Activated CD8-positive, alpha-beta memory T cell treated with anti-CD3 and anti-CD28 coated beads for 24 hours (primary cell): ENCODE measurements at places on chromosomes 7 and 10.

DNA sequence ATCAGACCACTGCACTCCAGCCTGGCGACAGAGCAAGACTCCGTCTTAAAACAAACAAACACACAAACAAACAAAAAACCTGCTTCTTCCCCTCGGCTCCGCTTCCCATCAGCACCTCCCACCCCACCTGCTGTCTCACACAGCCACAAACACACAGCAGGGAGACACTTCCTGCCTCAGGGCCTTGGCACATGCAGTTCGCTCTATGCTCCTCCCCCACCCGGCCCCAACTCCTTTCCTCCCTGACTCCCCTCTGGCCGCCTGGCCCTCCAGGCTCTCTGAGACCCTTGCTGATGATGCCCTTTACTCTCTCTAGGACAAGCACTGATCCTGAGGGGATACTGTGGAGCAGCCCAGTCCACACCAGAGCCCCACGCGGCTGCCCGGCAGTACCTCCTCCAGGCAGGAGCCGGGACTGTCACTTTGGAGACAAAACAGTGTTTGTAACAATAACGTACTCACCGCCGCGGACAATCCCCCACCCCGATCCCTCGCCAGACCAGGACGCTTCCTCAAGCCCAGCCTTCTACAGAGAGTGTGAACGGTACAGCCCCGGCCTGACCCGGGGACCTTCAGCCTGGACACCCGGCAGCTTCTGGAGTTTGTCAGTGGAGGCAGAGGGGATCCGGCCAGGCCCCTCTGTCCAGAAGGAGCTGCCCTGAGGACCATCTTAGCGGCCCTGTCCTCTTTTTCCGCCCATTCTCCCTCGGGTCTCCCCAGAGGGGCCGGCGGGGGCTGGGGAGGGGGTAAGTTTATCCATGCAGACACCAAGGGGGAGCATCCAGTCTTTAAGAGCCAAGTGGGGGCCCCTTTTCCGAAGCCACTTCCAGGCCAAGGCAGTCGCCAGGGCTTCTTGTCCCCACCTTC is 50.0 kb upstream of the GTF2IRD1 start:
- no peak for DNase-seq

DNA sequence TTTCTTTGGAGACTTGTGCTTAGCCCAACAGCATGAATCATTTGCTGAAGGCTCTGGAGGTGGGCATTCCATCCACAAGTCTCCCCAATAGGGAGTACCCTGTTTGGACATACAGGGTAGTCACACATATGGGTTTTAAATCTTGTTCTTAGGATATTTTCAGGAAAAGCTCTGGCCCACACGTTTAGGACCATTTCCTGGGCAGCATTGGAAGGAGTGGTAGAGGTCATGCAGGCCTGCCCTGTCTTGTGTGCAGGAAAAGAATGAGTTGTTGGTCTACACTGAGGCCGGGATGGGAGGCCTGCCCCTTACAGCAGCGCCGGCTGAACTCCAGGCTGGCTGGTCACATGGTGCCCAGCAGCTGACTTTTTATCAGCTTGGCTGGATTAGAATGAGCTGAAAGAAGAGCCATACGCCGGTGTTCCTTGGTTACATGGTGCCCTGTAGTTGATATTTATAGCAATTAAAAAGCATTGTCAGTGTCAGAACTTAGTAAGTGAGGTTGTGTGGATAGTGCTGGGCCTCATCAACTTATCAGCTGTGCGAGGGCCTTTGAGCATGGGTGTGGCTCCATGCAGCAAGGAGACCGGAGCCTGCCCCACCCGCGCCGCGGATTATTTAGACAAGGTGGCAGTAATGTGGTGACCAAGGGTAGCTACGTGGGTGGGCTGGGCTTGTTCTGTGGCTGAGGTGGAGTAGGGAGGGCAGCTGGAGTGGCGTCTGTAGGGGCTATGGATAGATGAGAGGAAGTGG is 28.6 kb downstream of the OGDH start:
- DNase-seq, result no peak

DNA sequence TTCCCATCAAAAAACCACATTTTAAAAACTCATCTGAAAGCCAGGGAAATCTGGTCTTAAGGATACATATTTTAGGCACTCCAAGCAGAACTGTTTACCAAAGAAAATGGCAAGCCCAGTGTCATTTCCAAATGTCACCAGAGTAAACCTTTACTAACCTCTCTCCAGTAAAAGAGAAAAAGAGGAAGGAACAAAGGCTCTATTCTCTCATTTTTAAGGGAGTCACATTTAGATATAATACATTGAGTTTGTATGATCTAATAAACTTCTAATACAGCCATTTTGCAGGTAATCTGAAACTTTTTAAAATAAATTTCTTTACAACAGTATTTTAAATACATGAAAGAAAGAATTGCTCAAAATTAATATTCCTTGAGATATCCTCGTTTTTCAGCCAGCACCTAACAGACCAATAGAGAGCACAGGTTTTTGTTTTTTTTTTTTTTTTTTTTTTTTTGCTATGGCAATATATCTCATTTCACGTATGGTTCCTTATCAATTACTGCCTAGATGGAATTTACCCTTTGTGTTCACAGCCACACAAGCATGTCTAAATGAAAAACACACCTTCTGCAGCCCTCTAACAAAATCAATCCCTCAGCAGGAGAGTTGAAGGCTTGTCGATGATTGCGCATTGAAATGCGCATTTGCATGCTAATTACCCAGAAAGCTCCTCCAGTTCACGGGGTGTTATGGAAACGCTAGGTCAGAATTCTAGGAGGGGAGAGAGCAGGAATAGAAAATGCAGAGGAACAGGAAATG is 39.8 kb upstream of the MSRB2 start:
- no peak for DNase-seq

DNA sequence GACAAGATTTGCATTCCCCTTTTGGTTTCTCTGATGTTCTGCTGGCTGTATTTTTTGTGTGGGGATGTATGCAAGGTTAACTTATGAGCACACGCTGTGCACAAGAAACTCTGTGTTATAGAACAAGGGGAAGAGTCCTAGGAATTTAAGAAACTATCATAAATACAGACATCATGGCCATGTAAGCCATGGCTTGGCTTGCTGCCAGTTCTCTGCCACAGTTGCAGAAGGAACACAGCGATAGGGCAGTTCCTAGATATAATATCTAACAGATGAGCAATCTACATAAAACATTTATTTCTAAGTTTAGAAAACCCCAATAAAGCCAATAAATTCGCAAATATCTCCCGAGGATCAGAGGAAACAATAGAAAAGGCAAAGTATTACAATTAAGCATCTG is 153.3 kb downstream of the LRRTM3 start:
- no peak for DNase-seq

DNA sequence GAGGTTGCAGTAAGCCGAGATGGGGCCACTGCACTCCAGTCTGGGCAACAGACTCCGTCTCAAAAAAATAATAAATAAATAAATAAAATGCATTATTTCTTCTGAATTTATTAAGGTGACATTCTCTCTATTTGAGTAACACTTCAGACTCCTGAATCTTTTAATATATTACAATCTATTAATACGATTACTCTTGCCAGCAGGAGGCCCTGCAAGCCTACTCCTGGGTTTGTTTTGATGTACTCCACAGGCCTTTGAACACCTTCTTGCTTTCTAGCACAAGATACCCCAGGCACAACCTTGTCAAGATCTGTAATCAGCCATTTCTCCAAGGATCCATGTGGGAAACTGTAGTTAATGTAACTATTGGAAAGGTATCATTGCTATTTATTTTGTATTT is 63.5 kb downstream of the COBL start:
- no peak for DNase-seq

DNA sequence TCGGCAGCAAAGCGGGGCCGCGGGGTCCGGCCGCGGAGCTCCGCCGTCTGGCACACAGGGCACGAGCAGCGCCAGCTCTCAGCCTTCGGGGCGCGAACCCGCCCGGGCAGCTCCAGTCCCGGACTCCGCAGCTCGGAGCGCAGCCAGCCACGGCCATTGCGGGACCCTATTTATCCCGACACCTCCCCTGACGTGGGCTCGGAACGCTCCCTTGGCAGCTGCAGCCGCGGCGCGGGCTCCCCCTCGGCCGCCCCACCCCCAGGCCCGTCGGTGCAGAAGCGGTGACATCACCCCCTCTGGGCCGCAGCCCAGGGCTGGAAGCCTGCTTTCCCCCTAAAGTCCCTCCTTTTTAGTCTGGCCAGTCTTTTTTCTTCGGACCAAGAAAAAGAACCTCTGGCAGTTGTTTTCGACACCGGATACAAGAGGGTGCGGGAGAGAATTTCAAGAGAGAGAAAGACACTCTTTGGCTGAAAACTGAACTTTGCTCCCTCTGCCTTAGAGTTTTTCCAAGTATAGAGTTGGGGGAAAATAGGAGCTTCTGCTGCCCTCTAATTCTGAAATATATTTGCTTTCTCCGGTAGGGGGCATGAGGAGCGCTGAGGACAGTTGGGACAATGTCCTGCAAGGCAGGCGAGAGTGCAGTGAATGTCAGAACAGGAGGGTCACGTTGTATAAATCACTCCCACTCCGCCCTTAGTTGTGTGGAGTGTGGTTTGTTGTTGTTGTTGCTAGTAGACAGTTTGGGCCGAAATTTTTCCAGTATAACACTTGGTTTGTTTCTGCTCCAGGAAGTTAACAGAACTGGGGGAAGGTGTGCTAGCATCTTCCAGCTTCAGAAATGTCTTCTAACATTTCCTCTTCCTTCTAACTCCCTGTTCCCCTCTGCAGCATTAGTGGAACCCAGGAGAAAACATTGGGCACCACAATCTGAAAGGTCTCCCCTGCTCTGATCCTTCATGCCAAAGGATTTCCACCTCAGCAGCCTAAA is at the start of gene SFRP4:
SFRP4 (minus strand) TSS at position 145 of the 988 bp plus-strand sequence. CDS start 280 bp downstream, outside the sequence.
- DNase-seq, result no peak

DNA sequence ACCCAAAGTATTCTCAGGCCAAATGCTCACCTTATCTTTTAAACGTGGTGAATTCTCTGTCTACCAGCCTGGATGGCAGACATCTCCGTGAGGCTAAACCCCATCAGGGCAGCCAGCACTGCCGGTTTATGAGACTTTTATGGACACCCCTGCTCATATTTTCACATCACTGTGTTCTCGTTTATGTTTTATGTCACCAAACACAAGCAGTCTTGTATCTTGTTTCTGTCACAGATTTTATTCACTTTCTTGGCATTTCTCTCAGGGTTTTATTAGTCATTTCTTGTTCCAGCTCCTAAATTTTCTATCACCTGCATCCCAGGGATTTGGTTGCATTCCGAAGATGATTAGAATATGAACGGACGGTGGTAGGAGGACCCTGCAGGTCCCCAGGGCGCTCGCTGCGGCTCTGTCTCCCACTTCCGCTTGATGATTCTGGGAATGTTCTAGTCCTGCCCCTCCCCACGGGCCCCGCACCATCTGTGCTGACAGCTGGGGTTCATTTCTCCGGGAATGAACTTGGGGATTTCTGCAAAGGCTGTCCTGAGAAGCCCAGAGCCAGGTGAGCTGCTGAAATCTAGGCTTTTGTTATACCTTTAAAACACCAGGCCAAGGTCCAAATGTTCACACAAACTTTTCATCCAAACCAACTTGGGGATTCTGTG is 217.6 kb downstream of the GFRA1 start:
- no peak for DNase-seq

- no peak for DNase-seq
Observed at GRCh38 chr7:18890134-18890533, 227.3 kb downstream of the TWIST1 start.

- DNase-seq, result no peak
Observed at GRCh38 chr7:99193527-99194220, 14.2 kb downstream of the KPNA7 start.

- DNase-seq, result no peak
Observed at GRCh38 chr10:623014-623413, 66.5 kb downstream of the DIP2C start.

- no peak for DNase-seq
Observed at GRCh38 chr10:126013489-126014281, 117.3 kb downstream of the FANK1 start.

DNA sequence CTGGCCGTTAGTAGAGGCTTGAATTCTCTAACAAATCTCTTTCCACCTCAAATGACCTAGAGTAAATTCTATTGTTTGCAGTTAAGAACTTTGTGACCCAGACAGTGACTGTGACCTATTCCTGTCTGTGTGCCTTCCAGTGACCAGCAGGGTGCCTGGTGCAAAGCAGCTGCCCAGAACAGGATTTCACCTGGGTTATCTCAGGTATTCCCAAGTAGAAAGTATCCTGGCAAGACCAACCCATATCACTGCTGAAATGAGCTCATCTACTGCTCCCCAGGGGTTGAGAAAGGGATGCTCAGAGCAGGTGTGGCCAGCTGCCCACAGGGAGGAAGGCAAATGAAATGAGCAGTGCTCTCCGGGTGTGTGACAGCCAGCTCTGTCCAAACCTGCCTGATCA is 2.1 kb upstream of the MSMB start:
- DNase-seq, result no peak

GRCh38 chr7:24417526-24418120 is 133.6 kb downstream of the NPY start:
- no peak for DNase-seq

DNA sequence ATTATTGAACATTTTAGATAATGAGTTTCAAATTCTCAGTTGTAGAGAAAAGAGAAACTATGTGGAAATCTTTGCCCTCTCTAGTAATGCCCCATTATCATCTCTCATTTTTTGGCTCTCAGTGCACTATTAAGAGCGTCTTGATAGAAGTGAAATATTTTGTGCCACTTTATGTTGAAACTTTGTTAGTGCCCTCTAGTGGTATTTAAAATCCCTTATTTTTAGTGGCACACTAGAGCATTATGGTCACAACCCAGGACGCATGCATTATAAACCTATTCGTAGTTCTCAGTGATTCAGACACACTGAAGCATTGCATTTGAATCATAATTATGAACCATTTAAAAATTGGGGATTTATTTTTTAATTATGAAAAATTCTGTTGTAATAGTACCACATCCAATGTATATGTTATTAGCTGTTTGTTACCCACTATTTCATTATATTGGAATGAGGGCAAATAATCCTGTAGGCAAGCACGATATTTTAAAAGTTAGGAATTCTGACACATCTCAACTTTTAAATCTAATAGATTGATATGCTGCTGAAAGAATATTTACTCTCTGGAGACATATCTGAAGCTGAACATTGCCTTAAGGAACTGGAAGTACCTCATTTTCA is 21.9 kb downstream of the PDCD4 start:
- DNase-seq, result no peak

DNA sequence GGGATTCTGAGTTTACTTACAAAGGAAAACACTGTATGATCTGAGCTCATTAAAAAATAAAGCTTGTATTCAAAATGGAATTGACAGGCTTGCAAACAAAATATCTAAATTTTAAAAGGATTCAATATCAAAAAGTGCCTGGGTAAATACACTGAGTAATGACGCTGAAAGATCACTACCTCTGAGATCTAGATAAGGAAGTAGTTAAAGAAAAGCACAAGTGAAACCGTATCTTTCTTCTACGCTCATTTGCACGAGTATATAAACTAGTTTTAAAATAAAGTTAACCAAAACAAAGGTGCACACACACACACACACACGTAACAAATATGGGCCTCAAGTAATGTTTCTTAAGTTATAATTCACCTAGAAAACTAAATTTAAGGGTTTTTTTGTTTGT is 93.4 kb downstream of the SNX13 start:
- DNase-seq, result no peak

- DNase-seq, result no peak
Observed at GRCh38 chr7:95993380-95993779, 221.0 kb downstream of the DYNC1I1 start.

DNA sequence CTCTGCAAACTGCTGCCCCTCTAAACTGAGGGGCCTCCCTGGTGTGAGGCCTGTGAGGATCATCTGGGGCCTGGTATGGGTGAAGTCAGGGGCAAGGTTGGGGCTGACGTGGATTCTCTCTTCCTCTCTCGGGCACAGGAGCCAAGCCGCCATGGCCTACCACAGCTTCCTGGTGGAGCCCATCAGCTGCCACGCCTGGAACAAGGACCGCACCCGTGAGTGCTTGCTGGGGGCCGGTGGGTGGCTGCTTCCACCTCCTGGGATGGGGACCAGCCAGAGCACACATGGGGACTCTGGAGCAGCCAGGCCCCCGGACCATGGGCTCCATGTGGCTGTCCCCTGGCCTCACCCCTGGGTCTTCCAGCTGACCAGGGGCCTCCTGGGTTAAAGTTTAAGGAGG is 11.0 kb downstream of the ARPC1B start:
- DNase-seq, result no peak
